ENCODE measurements at places on chromosomes 2 and 18.

- DNase-seq: no peak
Measured at GRCh38 chr18:12470382-12471075, 62.8 kb downstream of the PRELID3A start.

DNA sequence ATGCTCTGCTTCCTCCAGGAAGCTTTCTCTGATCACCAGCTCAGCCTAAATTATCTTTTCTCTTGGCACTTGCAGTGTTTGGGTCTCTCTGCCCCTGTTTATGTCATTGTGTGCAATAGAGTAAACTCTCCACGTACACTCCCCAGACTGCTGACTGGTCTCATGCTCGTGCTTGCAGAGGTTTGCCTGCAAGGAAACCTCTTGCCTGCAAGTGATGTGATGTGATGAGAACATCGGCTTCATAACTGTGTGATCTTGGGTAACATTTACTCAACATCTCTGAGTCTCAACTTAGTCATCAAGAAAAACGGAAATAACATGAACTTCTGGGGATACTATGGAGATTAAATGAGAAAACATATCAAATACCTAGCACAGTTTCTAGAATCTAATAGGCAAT is 92.3 kb downstream of the BIN1 start:
- DNase-seq: no peak

DNA sequence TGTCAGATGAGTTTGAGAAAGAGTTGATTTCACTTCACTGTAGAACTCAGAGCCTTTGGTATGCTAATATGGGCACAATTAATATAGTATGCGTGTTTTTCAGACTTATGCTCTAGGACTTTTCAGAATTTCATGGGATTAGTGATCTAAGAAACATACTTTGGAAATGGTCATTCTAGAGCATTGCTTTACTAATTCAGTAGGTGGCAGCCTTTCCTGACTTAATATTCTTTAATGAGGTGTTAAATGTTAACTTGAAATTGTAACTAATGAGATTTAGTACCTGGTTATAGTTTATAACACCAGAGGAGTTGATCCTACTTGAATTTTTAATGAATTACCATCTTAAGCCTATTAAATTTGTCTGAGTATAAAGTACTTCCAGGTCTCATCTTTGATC is 28.4 kb downstream of the ACTR2 start:
- DNase-seq: no peak

- DNase-seq: no peak
Measured at GRCh38 chr2:195146761-195147541, 510.1 kb upstream of the SLC39A10 start.

DNA sequence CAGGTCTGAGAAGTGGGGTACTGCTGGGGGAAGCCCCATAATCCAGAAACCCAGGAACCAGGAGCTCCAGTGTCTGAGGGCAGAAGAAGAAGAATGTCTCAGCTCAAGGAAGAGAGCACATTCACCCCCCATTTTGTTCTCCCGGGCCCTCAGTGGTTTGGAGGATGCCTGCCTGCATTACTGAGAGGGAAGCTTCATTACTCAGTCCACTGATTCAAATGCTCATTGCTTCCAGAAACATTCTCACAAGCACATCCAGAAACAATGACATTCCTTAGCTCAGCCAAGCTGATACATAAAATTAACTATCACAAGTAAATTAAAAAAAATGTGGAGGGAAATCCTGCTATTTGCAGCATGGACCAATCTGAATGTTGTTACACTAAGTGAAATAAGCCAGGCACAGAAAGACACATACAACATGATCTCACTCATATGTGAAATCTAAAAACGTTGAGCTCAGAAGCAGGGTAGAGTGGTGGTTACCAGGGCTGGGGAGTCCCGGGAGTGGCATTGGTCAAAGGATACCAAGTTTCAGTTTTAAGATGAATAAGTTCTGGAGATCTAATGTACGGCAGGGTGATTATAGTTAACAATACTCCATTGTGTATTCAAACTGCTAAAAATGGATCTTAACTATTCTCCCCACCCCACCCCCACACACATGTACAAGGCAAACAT is 459.3 kb downstream of the GALR1 start:
- no peak for DNase-seq

DNA sequence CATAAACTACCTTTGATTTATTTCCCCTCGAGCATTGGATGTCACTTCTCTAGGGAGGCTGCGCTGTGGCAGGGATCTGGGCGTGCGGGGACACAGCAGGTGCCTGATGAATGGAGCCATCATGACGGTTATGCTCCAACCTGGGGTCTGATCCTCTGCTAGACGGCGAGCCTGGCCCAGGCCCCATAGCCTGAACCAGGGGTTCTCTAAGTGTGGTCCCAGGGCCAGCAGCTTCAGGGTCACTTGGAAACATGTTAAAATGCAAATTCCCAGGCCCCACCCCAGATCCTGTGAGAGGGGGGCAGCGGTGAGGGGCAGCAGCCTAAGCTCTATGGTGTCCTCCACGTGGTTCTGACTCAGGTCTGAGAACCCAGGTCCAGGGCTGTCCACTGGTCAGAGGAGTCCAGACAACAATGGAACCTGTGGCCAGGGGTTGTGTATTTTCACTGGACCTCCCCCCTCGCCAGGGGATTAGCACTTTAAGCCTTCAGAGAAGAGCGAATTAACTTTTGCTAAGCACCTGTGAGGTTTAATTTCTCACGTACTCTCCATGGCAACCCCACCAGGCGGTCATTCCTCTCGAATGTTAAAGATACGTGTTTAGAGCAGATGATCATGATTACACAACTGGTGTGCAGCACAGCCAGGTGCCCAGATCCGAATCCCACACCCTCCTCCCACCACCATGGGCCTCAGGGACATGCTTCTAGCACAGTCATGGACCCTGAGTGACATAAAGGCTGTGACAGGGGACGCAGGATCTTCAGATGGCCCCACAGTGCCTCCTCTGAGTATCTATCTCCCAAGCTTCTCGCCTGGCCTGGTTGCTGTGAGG is 1.6 kb upstream of the ARHGEF4 start:
- no peak for DNase-seq

DNA sequence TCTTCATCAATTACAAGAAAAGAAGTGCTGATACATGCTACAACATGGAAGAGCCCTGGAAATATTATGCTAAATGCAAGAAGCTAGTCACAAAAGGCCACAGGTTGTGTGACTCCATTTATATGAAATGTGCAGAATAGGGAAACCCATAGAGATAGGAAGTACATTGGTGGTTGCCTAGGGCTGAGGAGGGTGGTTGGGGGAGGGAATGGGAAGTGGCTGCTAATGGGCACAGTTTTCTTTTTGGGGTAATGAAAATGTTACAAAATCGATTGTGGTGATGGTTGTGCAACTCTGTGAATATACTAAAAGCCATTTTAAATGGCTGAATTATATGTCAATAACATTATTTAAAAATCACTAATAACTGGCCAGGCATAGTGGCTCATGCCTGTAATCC is 24.3 kb upstream of the RESP18 start:
- DNase-seq: no peak

DNA sequence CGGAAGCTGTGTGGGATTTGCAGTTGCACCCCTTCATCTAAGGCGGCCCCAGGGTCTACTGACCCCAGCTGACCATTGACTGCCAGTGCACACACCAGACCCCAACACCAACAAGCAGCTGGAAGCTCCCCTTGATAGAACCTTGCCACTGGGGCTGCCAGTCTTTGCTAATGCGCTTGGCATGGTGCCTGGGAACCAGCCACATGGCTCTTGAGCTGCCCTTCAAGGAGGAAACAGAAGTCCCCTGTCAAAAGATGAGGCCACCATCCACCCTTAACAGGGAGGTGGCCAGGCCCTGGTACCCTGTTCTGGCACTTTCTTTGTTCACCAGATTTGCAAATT is 8.6 kb downstream of the ALPI start:
- no peak for DNase-seq

DNA sequence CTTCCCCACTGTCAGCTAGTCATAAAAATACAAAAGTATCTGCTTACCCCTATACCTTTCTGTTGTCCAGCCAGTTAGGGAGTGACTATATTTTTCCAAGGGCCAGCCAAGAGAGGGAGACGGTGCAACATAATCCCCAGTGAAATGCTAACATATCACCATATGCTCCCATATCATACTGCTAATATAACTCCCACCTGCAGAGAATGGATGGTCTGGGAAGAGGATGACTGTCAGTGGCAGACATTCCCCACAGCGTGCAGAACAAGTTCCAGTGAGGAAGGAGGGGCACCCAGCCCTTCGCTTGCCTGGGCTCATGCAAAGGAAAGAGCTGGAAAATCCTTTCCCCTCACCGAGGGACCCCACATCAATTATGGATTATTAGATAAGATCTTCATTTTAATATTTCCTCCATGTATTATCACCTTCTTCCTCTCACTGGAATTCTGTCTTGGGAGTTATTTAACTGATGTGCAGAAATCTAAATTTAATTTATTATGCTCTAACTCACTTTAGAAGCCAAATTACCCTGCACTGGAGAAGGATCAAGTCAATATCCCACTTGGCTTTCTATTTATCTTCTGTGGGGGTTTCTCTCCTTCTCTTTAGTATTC is 135.6 kb downstream of the GALNT14 start:
- DNase-seq: no peak

- no peak for DNase-seq
Measured at GRCh38 chr2:85032621-85033020, 61.7 kb downstream of the KCMF1 start.

DNA sequence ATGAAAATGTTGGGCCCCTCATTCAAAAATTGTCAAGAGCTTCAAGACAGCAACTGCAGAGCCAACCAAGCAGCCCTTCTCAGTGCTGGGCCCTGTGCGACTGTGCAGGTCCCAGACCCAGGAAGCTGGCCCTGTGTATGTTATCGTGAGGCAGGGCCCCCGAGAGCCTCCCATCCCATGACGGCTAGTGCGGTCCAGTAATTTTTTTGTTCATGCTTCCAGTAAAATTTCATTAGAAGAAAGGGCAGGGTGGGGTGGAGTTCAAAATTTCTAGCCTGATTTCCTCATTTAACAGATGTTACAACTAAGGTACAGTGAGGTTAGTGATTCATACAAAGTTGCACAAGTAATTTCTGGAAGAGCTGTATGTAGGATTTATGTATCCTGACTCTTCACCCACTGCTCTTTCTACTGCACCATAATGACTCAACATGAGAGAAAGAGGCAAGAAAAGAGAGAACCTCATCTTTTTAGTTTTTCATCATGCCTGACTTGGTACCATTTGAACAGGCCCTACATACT is 105.5 kb downstream of the ZEB2 start:
- DNase-seq: no peak

DNA sequence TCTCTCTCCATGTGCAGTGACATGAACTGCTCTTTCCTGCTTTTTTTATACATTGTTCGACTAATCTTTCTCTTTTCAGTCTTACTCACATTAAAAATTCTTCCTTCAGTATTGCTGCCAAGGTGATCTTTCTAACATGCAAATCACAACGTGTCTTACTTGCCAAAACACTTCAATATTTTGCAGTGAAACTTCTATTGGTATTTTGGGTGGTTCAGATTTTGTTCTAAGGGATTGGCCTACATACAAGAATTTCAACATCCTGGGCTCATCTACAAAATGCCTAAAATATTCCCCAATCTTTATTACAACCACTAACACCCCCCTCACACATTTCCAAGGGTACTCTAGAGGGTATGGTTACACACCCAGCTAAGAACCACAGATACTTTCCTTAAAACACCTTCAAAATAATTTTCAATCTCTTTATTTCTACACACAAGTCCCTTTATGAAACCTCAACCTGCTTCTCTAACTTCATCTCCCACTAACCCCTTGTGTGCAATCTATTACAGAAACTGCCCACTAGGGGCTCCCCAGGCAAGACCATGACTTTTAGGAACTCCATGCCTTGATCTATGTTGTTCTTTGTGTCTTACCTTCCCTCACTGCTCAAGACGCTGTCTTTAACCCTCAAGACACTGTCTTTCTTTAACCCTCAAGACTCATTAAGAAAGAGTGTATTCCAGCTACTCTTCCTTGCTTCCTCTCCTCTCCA is 50.9 kb downstream of the COL3A1 start:
- no peak for DNase-seq

GRCh38 chr2:109271920-109272319 is 142.9 kb downstream of the SH3RF3 start:
- no peak for DNase-seq

DNA sequence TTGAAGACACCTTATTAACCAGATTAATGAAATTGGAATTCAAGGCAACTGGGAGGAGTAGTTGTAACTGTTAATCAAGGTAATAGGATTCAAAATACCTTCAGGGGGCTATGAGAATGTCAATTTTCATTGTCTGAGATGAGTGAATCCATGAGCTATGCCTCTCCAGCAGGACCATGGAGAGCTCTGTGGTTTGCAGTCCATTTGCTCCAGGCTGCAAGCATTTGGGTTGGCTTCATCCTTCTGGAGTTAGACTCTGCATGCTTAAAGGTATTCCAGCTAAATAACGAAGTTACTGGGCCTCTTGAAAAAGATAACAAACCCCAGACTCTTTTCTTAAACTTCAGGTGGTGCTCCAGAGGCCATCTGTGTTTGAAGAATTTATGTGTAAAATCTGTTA is 207.1 kb upstream of the SLC8A1 start:
- no peak for DNase-seq

All from nucleus accumbens (tissue), 56 donors.